ENCODE measurements at places on chromosomes 7 and 10. TPM values are rescaled to one million over a fixed set of nuclear protein-coding genes. Genes with fewer than 3 reads are reported as not detected.

GRCh38 chr10:5343979-5344378, 20.8 kb upstream of the UCN3 start:
- no peaks in the 10 kb centered on the region for H3K4me1 ChIP-seq
- H3K4me3 ChIP-seq = no peak overlapping the region
- H3K36me3 ChIP-seq = no peaks in the 10 kb centered on the region
- no peak for DNase-seq
- no peak overlapping the region for H3K27ac ChIP-seq

Gene LAMB4
- total RNA-seq = 0.59 TPM

- H3K27me3 ChIP-seq = no peaks in the 10 kb centered on the region
- peak; percentile 30 for DNase-seq
- H3K4me3 ChIP-seq = peak overlapping the region; percentile 17
- H3K36me3 ChIP-seq = no peaks in the 10 kb centered on the region
- H3K4me1 ChIP-seq = no peaks in the 10 kb centered on the region
- peak overlapping the region; percentile 32 for H3K27ac ChIP-seq
Measured at GRCh38 chr7:74093671-74094223, 10.1 kb downstream of the LIMK1 start.

- no peak overlapping the region for H3K27ac ChIP-seq
- no peaks in the 10 kb centered on the region for H3K36me3 ChIP-seq
- H3K4me1 ChIP-seq = no peaks in the 10 kb centered on the region
- no peaks in the 10 kb centered on the region for H3K27me3 ChIP-seq
- no peak for DNase-seq
- H3K4me3 ChIP-seq = no peak overlapping the region
Measured at GRCh38 chr10:62492870-62493180, 118.7 kb downstream of the ZNF365 start.

DNA sequence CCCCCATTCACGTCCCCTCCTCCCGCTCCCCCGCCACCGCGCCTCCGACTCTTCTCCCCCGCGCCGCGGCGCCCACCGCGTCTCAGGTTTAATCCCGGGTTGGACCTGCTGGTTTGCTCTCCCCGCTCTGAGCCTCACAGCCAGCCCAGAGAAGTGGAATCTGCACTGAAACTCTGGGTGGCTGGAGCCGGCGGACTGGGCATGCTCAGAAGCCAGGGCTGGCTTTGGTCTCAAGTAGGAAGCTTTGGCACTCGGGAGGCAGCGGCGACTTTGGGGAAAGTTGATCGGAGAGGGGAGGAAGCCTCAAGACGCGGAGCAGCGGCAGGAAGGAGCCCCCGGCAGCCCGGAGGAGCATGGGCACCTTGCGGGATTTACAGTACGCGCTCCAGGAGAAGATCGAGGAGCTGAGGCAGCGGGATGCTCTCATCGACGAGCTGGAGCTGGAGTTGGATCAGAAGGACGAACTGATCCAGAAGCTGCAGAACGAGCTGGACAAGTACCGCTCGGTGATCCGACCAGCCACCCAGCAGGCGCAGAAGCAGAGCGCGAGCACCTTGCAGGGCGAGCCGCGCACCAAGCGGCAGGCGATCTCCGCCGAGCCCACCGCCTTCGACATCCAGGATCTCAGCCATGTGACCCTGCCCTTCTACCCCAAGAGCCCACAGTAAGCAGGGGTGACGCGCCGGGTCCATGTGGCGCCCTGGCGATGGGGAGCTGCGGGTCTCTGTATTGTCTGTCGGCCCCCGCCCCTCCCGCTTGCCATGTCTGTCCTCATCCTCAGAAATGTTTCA, at the start of gene PRKG1:
Gene PRKG1, plus strand, starts transcription at position 250 of the 791 bp plus-strand sequence.
- peak within 1 kb of the TSS; percentile 79 for H3K4me3 ChIP-seq
- DNase-seq = peak; percentile 81
- H3K27me3 ChIP-seq = no peaks in the 10 kb centered on the region
- H3K27ac ChIP-seq = peak within 1 kb of the TSS; percentile 92
- no peaks in the 10 kb centered on the region for H3K36me3 ChIP-seq

Gene COL28A1
- 0.88 TPM for total RNA-seq

GRCh38 chr7:140230516-140230860, 53.7 kb upstream of the KDM7A start:
- H3K27me3 ChIP-seq = no peaks in the 10 kb centered on the region
- peaks cover 10% of the 10 kb centered on the region for H3K4me1 ChIP-seq
- DNase-seq = no peak
- no peak overlapping the region for H3K27ac ChIP-seq

GRCh38 chr7:109003742-109004141, 434.1 kb downstream of the DNAJB9 start:
- no peaks in the 10 kb centered on the region for H3K4me1 ChIP-seq
- no peaks in the 10 kb centered on the region for H3K36me3 ChIP-seq
- H3K27ac ChIP-seq = no peak overlapping the region
- H3K4me3 ChIP-seq = no peak overlapping the region
- no peak for DNase-seq

- H3K4me3 ChIP-seq = no peak overlapping the region
- H3K27ac ChIP-seq = no peak overlapping the region
- H3K4me1 ChIP-seq = no peaks in the 10 kb centered on the region
Measured at GRCh38 chr7:95906851-95907250, 134.5 kb downstream of the DYNC1I1 start.

DNA sequence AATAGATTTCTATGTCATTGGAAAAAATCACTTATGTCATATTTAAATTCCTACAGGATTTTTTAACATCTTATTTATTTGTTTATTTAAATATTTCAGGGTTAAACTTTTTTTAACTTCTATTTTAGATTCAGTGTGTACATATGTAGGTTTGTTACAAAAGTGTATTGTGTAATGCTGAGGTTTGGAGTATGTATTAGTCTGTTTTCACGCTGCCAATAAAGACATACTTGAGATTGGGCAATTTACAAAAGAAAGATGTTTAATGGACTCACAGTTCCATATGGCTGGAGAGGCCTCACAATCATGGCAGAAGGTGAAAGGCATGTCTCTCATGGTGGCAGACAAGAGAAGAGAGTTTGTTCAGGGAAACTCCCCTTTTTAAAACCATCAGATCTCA, 65.4 kb downstream of the MGAM2 start:
- H3K4me3 ChIP-seq = no peak overlapping the region
- no peak overlapping the region for H3K27ac ChIP-seq
- H3K36me3 ChIP-seq = no peaks in the 10 kb centered on the region
- no peak for DNase-seq
- no peaks in the 10 kb centered on the region for H3K4me1 ChIP-seq
- no peaks in the 10 kb centered on the region for H3K27me3 ChIP-seq

Gene C10orf90
- total RNA-seq = not detected

GRCh38 chr7:128322040-128322643, 21.6 kb downstream of the RBM28 start:
- no peak overlapping the region for H3K4me3 ChIP-seq
- no peaks in the 10 kb centered on the region for H3K27me3 ChIP-seq
- H3K4me1 ChIP-seq = no peaks in the 10 kb centered on the region
- no peaks in the 10 kb centered on the region for H3K36me3 ChIP-seq
- no peak for DNase-seq

- H3K27me3 ChIP-seq = no peaks in the 10 kb centered on the region
- no peak overlapping the region for H3K4me3 ChIP-seq
- H3K4me1 ChIP-seq = no peaks in the 10 kb centered on the region
- H3K36me3 ChIP-seq = no peaks in the 10 kb centered on the region
Measured at GRCh38 chr10:122307669-122308416, 36.7 kb downstream of the BTBD16 start.

DNA sequence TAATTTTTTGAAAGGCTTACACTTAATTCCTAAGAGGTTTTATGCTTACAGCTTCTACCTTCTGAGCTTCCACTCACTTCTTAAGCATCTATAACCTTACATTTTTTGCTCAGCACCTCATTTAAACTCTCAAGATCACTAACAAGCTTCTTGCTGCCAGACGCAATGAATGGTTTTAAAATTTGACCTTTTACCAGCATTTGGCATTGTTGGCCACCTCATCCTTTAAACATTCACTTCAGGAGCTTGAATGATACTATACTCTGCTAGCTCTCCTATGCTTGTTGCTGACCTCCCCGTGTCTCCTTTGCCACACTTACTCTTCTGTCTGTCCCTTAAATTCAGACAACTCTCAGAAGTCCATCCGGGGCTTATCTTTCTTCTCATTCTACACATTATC, 37.7 kb upstream of the ODAD2 start:
- no peaks in the 10 kb centered on the region for H3K4me1 ChIP-seq
- H3K27me3 ChIP-seq = no peaks in the 10 kb centered on the region
- no peak for DNase-seq
- no peak overlapping the region for H3K27ac ChIP-seq

DNA sequence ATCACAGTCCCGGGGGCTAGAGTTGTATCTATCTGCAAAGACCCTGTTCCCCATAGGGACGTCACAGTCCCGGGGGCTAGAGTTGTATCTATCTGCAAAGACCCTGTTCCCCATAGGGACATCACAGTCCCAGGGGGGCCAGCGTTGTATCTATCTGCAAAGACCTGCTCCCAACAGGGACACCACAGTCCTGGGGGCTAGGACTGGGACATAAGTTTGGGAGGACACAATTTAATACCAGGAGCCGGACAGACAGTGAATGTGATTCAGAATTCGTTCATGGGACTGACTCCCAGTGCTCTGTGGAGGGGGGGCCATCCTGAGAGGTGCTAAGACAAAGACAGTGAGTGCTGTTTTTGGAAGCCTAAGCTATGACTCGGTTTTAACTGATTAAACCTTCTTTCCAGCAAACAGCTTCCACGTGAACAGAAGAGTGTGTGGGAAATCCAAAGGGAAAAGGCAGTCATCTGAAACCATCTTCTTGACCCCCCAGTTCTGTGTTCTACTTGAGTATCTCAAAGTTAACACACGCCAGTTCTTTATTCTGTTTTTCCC, 153.0 kb downstream of the DIP2C start:
- no peaks in the 10 kb centered on the region for H3K36me3 ChIP-seq
- DNase-seq = no peak
- H3K27me3 ChIP-seq = no peaks in the 10 kb centered on the region
- H3K4me1 ChIP-seq = no peaks in the 10 kb centered on the region
- no peak overlapping the region for H3K4me3 ChIP-seq

Gene FAM237B
- total RNA-seq = not detected

GRCh38 chr10:37855636-37856035, 1.8 kb downstream of the ZNF248 start:
- no peak for DNase-seq
- peak overlapping the region; percentile 97 for H3K4me3 ChIP-seq
- H3K27ac ChIP-seq = no peak overlapping the region

DNA sequence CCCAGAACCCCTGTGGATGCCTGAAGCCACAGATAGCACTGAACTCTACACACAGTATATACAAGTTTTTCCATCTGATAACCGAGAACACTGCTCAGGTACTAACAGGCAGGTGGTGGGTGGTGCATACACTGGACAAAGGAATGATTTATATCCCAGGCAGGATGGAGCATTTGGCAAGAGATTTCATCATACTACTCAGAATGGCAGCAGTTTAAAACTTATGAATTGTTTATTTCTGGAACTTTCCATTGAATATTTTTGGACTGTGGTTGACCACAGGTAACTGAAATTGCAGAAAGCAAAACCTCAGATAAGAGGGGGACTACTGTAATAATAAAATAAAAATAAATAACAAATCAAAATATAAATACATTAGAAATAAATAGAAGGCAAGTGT, 10.9 kb upstream of the KCNMA1 start:
- DNase-seq = no peak
- H3K4me3 ChIP-seq = no peak overlapping the region
- H3K27me3 ChIP-seq = no peaks in the 10 kb centered on the region
- H3K4me1 ChIP-seq = no peaks in the 10 kb centered on the region
- no peaks in the 10 kb centered on the region for H3K36me3 ChIP-seq
- no peak overlapping the region for H3K27ac ChIP-seq

- H3K27ac ChIP-seq = no peak overlapping the region
- no peaks in the 10 kb centered on the region for H3K27me3 ChIP-seq
- DNase-seq = no peak
- H3K36me3 ChIP-seq = no peaks in the 10 kb centered on the region
- H3K4me1 ChIP-seq = no peaks in the 10 kb centered on the region
Measured at GRCh38 chr10:128642023-128642422, 515.8 kb upstream of the MKI67 start.

DNA sequence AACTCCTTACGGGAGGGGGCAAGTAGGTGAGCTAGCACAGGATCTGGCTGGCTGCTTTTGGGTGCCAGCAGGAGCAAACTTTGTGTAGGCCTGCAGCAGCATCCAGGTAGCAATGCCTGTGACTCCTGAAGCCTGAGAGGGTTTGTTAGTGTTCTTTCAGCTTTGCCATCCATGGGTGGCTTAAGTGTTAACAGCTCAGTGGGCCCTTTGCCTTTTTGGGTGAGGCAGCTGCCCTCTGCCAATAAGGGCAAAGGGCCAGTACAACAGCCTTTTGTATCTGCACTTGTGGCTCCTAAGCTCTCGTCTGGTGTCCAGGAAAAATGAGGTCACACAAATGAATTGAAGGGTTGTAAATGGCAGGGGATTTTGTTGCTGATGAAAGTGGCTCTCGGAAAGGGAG, 359.0 kb upstream of the CHRM2 start:
- H3K4me3 ChIP-seq = no peak overlapping the region
- no peak for DNase-seq
- no peaks in the 10 kb centered on the region for H3K27me3 ChIP-seq
- no peaks in the 10 kb centered on the region for H3K36me3 ChIP-seq

Gene ADIRF
- total RNA-seq = 8.5 TPM

Gene TMEM236
- 0.73 TPM for total RNA-seq

Gene CC2D2B
- total RNA-seq = 2.1 TPM

All from uterus (tissue), 4 donors.